ENCODE measurements at places on chromosomes 1 and 21.
A peak's percentile ranks its signal among the peaks of the same experiment; 100 is the strongest.

DNA sequence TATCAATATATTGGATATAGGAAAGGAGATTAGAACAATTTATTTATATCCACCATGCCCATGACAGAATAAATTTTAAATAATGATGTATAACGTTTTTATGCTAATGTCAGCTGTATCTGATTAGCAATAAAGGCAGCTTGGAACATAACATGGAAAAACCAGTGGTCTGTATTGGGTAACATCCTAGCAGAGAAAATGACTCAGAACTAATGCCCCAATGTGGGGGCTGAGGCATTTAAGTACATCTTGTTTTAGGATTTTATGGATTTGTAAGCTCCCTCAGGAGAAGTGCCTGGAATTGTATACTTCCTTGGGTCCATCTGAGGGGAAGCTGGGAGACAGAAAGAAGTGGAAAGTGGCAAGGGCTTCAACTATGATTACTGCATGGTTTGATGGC lies 82.3 kb downstream of the HMCN1 start:
- no peak for DNase-seq

- DNase-seq, result no peak
Measured at GRCh38 chr1:178593515-178593914, 80.6 kb downstream of the TEX35 start.

GRCh38 chr1:7426780-7427604 lies 344.1 kb upstream of the VAMP3 start:
- no peak for DNase-seq

DNA sequence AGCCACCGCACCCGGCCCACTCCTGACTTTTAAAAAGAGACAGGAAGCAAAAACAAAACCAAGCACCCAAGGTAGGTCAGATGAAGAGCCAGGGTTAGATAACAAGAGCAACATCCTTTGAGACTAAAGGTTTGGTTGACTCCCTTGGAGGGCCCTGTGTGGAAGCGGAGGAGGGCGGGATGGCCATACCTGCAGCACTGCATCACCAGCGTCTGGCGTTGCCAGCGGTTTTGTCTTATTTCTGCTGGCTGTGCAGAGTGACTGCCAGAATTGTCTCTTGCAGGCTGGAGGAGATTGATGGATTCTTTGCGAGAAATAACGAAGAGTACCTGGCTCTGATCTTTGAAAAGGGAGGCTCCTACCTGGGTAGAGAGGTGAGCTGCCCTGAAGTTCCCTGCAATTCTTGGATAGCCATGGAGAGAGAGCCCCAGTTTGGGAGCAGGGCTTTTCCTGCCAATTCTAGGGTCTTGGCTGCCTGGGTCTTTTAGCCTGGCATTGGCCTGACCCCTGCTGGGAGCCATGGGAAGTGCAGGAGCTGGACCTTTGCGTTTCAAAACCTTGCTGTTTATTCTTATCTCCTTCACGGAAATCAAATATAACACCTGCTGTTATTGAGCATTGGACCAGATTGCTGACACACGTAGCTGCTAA lies 24.0 kb downstream of the QSOX1 start:
- DNase-seq, result peak; percentile 58

- DNase-seq, result peak; percentile 77
Measured at GRCh38 chr1:26705788-26706311, 10.0 kb downstream of the ARID1A start.

DNA sequence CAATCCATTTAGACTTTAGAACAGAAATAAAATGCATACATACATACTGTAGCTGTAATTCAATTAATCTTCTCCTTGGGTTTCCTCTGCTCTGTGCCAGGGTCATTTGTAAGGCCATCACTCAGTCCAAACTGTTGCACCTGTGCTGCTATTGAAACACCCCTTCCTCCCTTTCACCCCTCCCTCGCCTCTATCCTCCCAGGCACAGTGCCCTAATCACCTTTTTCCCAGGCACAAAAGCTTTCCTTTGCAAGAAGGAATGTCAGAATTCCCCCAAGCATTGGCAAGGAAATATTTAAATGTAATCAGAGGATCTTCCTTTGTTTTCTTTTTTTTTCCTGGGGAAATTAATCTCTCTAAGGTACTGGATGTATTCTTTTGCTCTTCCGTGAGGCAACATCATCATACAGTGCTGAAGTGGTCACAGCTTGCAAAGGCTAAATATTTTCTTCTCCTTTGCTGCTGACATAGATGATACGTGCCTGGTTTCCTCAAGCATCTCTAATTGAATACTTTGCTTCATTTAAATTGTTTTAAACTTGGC lies 339.3 kb upstream of the NR5A2 start:
- DNase-seq, result no peak

Data from epithelial cell of esophagus (primary cell).